ENCODE measurements at places on chromosomes 4 and X. TPM values are rescaled to one million over a fixed set of nuclear protein-coding genes. Genes with fewer than 3 reads are reported as not detected.

DNA sequence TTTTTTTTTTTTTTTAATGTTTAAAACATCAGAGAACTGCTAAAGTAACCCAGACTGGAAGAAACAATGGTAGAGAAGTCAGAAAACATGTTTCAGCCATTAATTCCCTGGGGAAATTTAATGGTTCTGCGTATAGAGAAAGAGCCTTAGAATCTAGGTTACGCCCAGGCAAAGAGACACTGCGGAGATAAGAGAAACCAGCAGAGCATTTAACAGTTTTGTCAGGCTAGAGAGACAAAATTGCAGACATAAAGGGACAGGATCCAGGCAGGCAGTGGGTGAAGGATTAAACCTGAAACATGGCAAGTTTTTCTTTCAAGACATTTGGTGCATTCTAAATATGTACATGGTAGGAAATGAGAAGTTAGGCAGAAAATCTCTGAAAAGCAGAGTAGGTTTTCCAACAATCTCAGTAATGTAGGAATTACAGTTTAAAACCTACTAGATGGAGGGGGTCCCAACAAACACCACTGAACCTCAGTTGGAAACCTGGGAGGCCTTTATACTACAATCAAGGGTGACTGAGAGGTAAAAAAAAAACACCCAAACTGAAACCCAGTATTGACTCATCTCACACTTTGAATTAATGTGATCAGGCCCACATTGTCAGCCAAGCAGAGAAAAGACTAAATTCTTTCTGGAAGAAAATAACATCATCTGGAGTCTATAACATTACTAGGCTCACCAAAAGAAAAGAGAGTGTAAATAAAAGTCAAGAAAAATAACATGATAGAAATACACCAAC is 254.2 kb upstream of the NWD2 start:
- no peak for DNase-seq

The CPE gene
- total RNA-seq, result 38.8 TPM

GRCh38 chrX:71991164-71991563 is 80.5 kb downstream of the NHSL2 start:
- no peak for DNase-seq

DNA sequence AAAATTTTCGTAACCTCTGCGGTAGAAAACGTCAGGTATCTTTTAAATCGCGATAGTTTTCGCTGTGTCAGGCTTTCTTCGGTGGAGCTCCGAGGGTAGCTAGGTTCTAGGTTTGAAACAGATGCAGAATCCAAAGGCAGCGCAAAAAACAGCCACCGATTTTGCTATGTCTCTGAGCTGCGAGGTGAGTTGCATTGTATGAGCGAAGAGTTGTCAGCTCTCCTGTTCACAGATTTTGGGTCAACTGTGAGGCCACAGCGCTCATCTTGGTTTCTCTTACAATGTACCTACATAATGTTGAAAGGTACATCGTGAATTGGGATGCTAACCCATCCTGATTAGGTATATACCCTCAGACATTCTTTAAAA is 486 bp downstream of the CLCN3 start:
- no peak for DNase-seq

- DNase-seq, result no peak
Measured at GRCh38 chr4:69060651-69061308, 35.5 kb upstream of the UGT2B7 start.

GRCh38 chr4:61911313-61911756 is 711.2 kb downstream of the ADGRL3 start:
- DNase-seq, result no peak

- DNase-seq, result no peak
Measured at GRCh38 chr4:4969298-4969697, 50.0 kb downstream of the CYTL1 start.

DNA sequence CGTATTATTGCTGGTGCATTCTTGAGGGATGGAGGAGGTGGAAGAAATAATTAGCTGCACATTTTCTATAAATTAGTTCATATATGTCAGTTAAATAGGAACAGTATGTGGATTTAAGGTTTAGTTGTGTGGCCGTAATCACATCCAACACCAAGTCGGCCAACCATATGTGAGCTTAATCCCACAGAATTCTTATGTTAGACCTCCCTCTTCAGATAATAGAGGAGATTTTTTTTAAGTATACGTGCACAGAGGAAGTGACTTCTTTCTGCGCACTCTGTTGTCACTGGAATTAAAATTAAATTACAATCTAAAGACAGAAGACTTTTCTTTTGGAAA is 2.1 kb downstream of the SEPTIN11 start:
- DNase-seq, result no peak

All from heart right ventricle (tissue), 16 donors.